ENCODE measurements at places on chromosomes 3 and 15.

DNA sequence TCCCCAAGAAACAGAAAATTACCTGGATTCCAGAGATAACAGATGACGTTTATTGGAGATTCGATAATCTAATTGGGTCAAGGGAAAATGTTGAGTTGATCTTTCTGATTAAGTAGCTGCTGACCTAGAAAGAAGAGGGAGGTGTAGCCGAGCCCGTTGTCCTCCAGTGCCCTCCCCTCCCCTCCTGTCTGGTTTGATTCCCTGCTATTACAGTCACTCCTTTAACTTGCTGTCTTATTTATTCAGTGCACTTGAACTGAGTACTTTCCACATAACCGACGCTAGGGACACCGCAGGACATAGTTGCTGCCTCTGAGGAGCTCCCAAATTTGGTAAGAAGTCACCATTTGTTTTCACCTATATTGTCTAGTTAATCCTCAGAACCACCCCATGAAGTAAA is 103.7 kb downstream of the AQP9 start:
- DNase-seq, result no peak

DNA sequence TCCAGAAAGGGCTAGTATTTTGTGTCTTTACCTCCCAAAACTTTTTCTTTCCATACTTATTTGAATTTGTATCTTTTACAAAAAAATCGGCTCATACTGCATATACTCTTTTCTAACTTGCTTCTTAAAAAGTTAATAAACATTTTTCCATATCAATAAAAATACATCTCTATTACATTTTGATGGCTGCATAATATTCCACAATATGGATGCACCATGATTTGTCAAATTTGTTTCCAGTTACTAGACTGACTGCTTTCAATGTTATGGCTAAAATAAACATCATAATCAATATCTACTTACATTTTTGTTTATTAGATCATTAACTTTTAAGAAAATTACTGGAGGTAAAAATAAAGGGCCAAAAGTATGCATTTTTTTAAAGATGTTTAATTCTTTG is 121.7 kb downstream of the MEIS2 start:
- DNase-seq, result no peak

DNA sequence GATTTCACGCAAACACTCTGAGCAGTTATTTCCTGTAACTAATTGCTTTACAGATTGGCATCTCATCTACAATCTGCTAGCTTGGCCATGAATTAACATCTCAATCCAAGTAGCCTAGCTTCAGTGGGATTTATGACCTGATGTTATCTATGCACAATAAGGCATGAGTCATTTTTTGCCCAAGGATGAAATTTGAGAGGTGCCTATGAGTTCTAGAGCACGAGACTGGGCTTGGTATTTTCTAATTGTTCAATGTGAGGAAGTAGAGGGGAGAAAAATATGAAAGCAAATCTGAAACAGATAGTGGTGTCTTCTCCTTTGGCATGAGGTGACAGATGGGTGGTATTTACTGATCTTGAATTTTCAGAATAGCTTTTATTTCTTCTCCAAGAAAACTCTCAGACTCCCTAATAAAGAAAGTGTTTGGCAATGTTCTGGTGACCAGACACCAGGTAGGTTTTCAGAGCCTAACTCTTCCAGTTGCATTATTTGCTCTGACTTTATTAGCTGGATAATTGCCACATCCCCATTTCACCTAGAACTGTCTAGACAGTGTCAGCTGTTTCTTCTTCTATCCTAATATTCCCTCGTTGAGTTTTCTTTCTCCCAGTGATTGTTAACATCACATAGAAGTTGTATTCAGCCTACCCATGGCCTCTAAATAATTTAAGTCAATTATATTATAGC is 301.0 kb upstream of the UMPS start:
- no peak for DNase-seq

DNA sequence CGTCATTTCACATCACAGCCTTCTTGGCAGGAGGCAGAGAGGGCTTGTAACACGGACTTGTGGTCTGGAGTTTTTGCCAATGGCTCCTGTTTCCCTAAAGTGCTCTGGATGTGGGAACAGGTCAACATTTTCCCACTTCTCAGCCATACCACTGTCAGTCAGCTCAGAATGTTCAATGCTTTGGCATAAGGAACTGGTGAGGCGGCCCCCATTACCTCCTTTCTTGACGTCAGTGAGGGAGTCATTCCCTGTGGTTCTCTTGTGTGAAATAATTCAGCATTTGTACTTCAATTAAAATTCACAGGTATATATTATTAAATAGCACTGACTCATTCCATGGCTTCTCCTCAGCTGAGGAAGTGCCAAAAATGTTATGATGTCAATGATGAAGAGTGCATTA is 167.1 kb downstream of the P3H2 start:
- DNase-seq, result no peak

GRCh38 chr15:25690673-25691543 is 172.2 kb downstream of the ATP10A start:
- DNase-seq, result no peak

GRCh38 chr15:65833501-65834205 is 35.6 kb upstream of the RAB11A start:
- DNase-seq, result no peak

DNA sequence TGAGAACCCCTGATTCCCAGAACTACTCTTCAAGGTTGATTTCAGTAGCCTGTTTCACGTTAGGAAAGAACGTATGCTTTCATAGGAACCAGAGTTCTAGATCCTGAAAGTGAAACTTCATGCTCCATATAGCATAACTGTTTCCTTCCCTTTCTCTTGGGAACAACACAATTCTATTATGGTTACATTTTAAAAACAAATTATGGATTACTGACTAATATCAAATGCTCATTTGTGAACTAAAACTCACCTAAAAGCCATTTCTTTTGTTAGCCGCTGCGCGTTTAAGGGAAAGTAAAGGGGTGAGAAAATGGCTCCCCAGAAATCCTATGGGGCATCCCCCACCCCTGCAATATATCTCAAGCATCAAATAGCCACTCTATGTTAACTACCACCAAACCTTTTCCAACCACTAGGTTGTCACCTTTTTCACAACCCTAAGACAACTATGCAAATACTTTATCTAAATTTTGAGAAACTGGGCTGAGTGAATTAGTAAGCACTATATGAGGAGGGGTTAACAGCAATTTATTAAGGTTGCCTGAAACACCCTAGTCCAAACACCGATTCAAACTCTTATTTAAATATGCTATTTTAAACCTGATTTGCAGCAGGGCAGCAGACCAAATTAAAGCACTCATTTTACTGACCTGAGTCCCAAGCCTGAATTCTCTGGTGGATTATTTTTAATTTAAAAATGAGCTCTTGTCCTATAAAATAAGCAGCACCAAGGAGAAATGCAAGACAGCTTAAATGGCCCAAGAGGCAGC is 2.4 kb downstream of the SIAH2 start:
- no peak for DNase-seq

All from stimulated activated CD8-positive, alpha-beta memory T cell treated with anti-CD3 and anti-CD28 coated beads, Interleukin-2, amount 100 ng/mL, for 1 hour (primary cell).